ENCODE measurements at places on chromosomes 2 and 18.

DNA sequence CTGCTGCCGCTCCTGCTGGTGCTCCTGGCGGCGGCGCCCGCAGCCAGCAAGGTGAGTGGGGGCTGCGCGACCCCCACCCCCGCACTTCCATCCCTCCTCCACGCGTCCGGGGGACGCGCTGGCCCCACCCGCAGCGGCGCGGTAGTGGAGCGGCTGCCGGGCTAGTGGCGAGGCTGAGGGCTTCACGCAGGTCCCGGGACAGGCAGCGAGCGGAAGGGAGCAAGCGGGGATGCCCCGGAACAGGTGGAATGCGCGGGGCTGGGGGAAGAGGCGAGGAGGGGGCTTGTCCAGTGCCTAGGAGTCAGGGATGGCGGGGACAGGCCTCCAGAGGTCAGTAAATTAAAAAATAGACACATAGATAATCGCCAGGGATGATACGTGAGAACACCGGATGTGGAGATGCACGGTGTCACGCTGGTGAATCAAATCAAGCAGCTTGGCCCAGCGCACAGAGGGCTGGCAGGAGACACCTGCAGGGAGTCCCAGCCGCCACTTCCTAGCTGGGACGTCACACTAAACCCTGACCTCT lies 403 bp downstream of the COL4A3 start:
- no peak for DNase-seq

- no peak for DNase-seq
These were observed 79.8 kb upstream of the PIK3C3 start for GRCh38 chr18:41875094-41875780.

GRCh38 chr2:209976698-209977385 lies 25.6 kb upstream of the RPE start:
- DNase-seq: no peak

DNA sequence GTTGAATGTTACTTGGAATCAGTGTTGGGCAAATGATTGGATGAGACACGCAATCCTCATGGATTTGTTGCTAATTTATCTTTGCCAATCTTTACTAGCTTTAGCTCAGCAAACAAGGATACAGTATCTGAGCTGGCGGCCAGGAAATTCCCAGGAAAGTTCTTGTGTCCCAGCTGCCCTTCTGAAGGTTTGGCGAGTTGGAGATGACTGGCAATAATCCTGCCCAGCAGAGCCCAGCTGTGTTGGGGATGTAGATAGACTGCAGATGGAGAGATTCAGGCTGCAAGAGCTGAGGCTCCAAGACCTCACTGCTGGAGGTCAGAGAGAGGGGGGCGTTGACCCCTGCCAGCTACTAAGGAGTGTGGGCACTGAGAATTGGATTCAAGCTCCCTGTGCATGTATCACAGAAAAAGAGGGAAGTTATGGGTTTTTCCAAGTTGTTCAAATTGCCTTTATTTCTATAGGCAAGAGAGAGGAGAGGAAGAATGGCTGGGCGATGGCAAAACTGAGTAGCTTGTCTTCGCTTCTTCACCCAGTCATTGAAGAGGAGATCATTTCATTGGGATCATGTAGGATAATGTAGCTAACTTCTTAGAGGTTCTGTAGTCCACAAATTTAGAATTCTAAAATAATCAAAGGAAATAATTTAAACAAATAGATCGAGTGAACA lies 506.8 kb upstream of the LRATD1 start:
- no peak for DNase-seq

DNA sequence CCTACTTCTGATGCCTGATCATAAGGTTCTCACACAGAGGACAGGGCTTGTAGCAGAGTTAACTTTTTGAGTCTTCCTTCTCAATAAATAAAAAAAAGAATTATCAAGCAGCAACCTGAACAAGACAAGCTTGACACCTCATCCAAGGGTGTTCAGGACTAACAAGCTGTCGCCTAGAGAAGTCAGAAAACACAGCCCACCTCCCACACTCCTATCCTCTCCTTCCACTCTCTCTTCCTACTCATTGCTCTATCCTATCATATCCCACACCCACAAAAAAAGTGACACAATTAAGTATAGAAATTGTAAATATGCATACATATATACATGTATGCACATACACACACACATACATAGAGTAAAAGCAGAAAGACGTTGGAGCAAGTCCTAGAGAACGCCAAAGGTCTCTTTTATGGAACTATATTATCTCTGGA lies 5.4 kb downstream of the NBAS start:
- no peak for DNase-seq

DNA sequence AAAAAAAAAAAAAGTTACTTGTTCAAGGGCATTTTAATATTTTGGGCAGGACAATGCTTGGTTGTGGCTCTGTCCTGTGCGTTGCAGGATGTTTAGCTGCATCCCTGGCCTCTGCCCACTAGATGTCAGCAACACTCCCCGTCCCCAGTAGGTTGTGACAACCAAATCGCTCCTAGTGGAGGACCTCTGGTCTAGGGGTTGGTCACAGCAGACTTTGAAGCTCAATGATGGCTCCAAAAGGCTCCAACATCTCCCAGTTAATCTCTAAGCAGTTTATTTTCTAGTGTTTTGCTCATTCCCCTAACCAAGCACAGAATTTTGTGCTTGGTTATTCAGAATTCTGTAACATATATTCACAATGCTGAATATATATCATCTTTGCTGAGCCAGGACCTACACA lies 67.0 kb downstream of the CHRNA1 start:
- DNase-seq: no peak

- DNase-seq: no peak
These were observed 318.4 kb downstream of the GULP1 start for GRCh38 chr2:188610050-188610444.

GRCh38 chr2:24164416-24164973 lies 10.4 kb upstream of the FAM228A start:
- DNase-seq: no peak

DNA sequence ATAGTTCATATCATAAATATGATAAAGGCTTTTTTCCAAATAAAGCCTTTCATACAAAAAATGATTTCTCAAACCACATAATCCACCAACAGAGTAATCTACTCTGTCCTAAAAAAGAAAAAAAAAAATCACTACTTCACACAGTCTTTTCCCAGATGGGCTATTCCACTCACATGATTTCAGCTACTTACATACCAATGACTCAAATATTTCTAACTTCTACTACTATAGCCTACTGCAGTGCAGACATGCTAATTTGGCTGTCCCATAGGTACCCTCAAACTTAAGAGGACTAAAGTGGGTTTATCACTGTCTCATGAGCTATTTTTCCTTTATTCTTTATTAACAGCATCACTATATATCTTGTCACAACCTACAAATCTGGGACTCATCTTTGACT lies 57.4 kb downstream of the SLC66A3 start:
- DNase-seq: no peak

DNA sequence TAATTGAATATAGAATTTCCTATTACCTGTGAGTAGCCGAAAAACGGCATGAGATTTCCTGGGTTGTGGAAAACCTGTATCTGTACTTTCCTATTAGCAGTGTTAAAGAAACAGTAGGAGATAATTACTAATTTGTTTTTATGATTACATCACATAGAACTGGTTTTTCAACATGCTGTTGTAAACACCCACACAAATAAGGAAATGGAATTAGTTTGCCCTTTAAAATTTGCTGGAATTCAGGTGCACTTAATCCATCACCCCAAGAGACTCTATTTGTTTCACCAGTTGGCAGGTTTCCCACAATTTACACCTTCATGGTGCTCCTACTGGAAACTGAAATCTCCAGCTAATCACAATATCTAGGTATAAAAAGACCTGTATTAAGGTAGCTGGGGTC lies 274.1 kb upstream of the SLC8A1 start:
- no peak for DNase-seq

DNA sequence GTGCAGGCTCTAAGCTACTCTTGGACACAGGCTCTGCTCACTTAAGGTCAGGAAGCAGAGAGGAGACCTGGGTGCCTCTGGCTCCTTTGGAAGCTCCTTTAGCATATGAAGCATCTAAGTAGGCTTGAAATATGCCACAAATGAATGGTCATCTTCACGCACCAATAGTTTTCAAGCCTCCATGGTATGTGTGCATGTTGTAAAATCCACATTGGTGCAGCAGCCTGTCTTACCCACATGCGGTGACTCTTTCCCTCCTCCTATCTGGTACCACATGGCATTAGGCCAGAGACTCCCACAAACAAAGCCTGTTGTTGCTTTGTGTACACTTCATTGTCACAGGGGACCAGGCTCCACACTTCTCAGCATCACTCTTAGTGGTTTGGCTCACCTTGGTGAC lies 442.2 kb upstream of the RAB12 start:
- no peak for DNase-seq

DNA sequence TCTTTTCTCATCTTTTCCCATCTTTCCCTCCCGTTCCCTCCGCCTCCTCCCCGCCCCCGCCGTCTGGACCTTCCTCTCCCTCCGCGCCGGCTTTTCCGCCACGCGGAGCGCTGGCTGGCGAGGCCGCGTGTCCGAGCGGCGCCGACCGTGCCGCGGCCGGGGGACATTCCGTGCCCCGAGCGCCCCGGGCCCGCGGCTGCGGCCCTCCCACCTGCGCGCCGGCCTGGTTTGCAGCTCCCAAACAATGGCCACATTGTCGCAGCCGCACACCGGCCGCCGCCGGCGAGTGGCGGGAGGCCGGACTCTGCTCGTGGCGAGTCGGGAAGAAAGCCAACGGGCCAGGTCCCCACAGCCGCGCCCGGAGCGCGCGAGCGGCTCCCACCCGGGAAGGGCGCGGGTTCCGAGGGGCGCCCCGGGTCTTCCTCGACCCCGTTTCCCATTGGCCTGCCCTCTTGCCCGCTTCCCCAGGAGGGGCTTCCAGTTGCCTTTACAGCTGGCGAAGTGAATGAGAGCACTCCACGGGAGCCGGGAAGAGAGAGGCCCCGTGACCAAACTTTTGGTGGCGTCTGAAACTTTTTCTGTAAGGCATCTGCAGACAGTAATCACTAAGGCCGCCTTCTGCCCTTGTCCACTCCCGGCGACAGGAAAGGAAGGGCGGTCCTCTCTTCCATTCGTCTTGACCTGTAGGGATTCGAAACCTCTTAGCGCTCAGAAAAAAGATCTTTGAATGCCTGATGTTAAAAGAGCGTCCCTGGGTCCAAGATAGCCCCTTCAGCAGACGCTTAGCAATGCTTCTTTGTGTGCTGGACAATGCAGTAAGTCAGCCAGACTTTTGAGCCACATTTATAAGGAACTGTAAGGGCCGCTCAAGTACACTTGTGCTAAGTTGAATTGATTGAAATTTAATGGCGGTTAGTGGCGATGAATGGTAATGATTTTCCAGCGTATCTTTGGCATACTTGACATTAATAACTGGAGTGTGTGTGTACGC lies 6.2 kb downstream of the GLI2 start:
- DNase-seq: no peak

GRCh38 chr18:55588111-55588869 lies at the start of gene TCF4:
TCF4 (minus strand) TSS chr18:55588192; CDS start chr18:55587116, 1,076 bp downstream.
- DNase-seq: no peak

DNA sequence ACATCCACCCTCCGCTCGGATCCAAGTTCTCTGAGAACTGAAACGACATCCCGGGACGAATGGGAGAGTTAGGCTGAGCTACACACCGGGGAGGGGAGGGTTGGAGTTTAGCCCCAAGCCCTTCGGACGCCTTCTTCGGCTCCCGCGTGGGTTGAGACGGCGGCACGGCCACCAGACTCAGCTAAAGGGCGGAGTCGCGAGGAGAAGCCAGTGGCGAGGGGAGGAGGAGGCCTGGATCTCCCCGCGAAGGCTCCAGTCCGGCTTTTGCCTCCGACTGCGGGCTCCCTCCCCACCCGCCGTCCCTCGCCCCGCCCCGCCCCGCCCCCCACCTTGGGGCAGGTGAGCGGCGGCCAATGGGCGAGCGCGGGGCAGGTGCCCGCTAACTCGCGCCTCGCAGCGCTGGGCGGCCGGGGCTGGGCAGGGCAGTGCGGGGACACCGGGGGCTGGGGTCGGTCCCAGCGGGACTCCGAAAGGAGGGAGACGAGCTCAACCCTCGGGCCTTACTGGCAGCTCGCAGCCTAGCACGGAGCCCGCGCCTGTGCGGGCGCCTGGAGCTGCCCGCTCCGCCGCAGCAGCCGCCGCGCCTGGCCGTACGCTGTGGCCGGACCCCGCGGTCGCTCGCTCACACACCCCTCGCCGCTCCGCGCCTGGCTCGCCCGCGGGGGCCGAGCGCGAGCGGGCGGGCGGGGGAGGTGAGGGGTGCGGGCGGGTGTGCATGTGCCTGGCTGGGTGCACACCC lies at the start of gene EMX1:
Gene EMX1 (plus strand): TSS at position 382 of the 739 bp plus-strand sequence. CDS start 334 bp downstream, at position 716.
- DNase-seq: no peak

GRCh38 chr2:127551221-127551930 lies 15.9 kb downstream of the MYO7B start:
- no peak for DNase-seq

- DNase-seq: no peak
These were observed 7.3 kb downstream of the PLA2R1 start for GRCh38 chr2:160054984-160055725.

DNA sequence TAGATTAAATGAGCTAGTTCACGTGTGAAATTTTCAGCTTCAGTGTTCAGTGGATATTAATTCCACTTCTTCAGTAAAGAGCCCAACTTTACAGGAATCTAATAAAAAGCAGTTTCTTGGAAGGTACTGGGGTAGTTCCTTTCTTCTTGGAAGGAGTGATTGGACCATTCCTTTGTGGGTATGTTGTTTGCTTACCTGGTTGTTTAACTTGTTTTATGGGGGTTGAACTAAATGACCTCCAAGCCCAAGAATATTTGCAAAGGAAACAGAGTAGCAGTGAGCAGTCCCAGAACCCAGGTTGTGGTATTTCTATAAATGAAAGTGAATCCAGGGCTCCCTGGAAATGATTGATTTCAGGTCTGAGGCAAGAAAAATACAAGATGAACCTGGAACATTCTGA lies 31.4 kb downstream of the KCNJ13 start:
- no peak for DNase-seq

- DNase-seq: no peak
These were observed 84.8 kb downstream of the CCBE1 start for GRCh38 chr18:59612381-59612780.

GRCh38 chr2:23756593-23757292 lies 170.2 kb downstream of the ATAD2B start:
- DNase-seq: no peak

- no peak for DNase-seq
These were observed 390.2 kb upstream of the TNP1 start for GRCh38 chr2:217250013-217250524.

GRCh38 chr2:226837787-226838603 lies 2.1 kb downstream of the RHBDD1 start:
- DNase-seq: no peak

DNA sequence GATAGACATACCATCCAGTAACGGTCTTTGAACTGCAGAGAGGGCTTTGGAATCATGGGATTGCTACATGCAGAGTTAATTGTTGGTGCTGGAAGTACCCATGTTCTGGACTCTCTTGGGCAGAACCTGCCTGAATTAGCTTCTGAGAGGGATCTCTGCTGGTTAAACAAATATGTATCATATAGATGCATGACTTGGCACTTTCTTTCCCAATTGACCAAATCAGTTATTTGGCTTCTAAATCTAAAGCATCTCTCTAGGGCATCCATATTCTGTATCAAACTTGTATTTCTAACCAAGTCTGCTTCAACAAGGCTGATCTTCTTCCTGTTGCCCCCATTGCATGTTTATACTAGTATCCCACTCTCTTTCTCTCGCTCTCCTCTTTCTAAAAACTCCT lies 336.7 kb upstream of the CELF4 start:
- no peak for DNase-seq

- DNase-seq: no peak
These were observed 70.3 kb downstream of the TMEM17 start for GRCh38 chr2:62435720-62436119.

- no peak for DNase-seq
These were observed 78.5 kb downstream of the XDH start for GRCh38 chr2:31335921-31336585.

Data from cortex of kidney (tissue), 1 donor.